Vagina (tissue), 2 donors: ENCODE measurements at places on chromosomes 7 and 10.

- DNase-seq: no peak
Measured at GRCh38 chr10:72459301-72459700, 104.6 kb upstream of the DNAJB12 start.

- no peak for DNase-seq
Measured at GRCh38 chr7:43077732-43078391, 34.6 kb upstream of the HECW1 start.

DNA sequence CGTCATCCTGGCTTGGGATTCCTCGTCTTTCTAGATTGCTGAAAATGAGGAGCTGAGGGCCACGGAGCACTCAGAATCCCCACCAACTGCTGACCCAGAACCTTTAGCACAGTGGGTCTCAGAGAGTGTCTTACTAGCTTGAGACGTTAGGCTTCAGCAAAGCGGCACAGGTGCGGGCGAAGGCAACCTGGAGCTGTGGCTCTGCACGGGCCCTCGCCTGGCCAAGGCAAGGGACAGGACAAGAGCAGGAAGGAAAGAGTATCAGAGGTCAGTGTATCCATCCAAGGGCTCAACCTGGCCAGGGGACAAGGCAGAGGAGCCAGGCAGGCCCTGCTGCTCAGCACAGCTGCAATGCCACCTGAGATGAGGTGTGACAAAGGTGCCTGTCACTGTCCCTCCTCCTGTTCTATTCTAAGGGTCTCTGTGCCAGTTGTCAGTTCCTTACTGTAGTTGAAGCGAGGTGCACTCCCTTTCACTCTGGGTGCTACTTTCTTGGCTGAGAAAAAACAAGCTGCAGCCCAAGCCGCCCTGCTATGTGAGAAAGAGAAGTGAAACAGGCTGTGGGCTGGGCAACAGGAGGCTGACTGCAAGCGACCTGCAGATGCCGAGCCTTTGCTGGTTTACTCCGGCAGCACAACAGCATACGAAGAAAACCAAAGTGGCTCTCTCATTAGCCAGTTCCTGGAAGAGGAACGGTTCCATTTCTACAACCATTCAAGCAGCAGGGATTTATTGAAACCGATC is 33.3 kb upstream of the KDM7A start:
- DNase-seq: no peak

- no peak for DNase-seq
Measured at GRCh38 chr10:119104654-119105015, 722 bp downstream of the DENND10 start.

- DNase-seq: no peak
Measured at GRCh38 chr10:71632896-71633600, 86.5 kb downstream of the C10orf105 start.

DNA sequence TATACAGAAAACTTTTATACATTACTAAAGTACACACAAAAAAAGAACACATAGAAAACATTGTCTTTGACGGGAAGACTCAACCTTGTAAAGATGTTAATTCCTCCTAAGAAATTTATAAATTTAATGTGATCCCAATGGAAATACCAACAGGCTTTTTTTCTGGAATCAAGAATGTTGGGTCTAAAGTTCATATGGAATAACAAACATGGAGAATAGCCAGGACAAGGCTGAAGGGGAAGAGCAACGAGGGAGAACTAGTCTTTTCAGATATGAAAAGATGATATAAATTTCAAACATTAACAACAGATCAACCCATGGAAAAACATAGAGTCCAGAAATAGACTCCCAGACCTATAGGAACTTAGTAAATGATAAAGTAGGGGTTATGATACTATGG is 19.8 kb downstream of the HIPK2 start:
- DNase-seq: no peak

GRCh38 chr10:108348215-108348614 is 1183.7 kb upstream of the SORCS1 start:
- DNase-seq: no peak

GRCh38 chr7:30436518-30436917 is 42.1 kb downstream of the NOD1 start:
- no peak for DNase-seq

- no peak for DNase-seq
Measured at GRCh38 chr10:47378183-47378510, 5.9 kb downstream of the ZNF488 start.

DNA sequence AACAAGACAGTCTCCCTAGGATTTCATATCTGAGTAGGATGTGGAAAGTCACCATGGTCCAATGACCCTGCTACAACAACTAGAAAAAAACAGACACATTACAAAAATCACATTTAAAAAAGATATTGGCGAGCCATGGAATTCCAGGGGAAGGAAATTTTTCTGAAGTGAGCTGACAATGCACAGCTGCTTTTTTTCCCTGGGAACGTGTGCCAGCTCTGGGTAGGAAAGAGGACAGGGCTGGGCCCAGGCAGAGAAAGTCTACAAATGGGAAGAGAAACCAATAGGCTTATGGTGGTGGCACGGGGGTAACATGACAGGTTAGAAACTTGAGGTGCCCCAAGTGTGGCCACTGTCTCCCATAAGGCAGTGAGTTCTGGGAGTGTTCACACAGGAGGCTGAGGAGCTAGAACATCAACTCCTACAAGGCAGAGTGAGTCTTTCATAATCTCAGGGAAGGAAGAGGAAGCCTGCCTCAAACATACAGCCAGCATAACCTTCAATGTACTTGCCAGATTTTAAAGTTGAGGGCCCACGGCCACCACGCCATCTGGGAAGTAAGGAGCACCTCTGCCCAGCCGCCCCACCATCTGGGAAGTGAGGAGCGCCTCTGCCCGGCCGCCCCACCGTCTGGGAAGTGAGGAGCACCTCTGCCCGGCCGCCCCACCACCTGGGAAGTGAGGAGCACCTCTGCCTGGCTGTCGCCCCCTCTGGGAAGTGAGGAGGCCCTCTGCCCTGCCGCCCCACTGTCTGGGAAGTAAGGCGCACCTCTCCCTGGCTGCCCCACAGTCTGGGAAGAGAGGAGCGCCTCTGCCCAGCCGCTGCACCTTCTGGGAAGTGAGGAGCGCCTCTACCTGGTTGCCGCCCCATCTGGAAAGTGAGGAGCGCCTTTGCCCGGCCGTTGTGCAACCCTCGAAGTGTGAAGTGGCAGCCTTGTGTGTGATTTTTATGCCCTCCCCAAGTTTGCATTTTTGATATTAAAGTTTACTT is 5.9 kb downstream of the FBXL13 start:
- DNase-seq: no peak
